ENCODE measurements at places on chromosomes 3 and 15.
A peak's percentile ranks its signal among the peaks of the same experiment; 100 is the strongest.

DNA sequence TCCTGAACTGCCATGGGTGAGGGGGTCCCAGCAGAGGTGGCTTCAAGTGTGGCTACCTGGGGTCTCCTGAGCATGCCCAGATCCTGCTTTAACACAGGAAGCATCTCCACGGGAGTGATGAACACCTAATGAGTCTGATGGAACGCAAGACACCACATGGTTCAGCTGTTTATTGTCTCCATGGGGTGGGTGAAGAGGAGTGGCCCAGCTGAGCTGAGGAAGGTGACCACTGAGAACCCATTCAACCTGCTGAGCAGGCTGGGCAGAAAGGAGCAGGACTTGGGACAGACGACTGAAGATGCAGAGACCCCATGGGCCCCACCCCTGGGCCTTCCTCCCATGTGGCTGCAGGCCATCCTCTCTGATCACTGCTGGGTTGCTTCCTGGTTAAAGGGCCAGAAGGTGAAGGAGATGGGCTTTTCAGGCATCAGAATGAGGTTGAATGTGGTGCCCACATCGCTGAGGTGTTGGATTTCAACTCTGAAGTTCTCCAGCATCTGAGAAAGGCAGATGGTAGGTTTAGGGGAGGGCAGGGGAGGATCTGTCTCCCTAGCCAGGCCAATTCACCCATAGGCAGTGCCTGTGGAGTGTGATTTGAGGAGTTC is 29.7 kb downstream of the CYP11A1 start:
- DNase-seq, result no peak

DNA sequence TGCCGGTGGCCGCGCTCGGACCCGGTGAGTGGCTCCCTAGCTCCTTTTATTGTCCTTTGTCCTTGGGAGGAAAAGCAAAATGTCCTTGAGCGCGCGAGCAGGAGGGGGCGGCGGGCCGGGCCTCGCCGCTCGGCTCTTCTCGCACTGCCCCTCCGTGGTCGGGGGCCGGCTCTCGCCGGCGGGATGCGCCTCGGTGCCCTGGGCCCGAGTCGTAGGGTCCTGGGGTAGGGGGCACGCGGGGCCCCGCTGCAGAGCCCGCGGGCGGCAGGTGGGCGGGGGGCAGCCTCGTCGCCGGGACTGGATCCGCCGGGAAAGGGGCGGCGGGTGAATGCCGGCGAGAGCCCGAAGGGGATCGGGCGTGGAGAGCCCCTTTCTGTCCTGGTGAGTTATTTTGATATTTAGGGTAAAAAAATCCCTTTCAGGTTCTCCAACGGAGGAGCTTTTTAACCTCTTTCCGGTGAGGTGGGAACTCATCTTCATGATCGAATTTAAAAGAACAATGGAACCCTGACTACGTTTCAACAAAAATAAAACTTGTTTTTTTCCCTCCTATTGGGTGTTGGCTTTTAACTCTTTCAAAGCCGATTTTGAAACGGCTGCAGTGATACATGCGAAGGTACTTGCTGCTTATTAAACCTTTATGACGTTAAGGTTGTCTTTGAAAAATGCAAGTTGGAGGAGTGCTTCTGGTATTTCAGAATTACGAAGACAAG is 16.8 kb upstream of the CHD2 start:
- peak; percentile 33 for DNase-seq

DNA sequence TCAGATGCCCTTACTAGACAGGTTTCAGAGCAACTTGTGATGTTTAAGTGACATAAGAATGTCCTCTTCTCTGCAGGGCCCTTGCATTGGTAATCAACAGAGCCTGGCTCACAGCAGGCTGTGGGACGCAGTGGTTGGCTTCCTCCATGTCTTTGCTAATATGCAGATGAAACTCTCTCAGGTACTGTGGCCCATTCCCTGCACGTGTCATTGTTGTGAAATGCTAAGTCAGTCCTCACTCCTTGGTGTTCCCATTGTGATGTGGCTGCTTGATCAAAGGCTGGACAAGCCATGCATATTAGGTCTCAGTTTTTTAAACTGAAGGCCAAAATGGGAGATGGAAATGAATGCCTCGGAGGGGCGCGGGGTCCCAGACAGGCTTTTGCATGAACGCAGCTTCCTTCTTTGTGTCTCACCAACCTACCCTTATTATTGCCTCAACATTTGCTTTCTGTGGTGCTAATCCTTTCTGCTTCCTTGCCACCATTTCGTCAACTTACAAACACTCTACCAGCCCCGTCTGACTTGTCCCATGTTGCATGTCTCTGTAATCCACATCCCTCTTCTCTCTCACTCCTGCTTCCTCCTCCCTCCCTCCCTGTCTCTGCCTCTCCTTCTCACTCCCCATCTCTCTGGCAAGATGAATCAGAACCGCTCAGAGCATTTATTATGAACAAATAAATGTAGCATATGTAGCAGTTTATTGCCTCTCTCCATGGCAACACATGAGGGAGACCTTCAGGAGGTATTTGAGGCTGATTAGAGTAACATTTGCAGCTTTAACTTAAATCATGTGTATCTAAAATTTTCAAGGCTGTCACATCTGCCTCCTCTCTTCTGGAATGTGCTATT is 133.2 kb upstream of the CHRM5 start:
- DNase-seq, result no peak

DNA sequence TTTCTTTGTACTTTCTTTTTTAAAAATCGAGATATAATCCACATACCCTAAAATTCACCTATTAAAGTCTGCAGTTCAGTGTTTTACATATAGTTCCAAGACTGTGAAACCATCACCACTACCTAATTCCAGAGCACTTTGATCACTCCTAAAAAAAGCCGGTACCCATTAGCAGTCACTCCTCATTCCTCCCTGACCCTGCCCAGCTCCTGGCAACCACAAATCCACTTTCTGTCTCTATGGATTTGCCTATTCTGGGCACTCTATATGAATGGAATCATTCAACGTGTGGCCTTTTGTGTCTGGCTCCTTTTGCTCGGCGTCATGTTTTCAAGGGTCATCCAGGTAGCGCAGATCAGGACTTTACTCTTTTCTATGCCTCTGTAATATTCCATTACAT is 17.3 kb downstream of the TRPM1 start:
- DNase-seq, result no peak

- no peak for DNase-seq
Measured at GRCh38 chr3:111882799-111883198, 23.7 kb downstream of the PHLDB2 start.

DNA sequence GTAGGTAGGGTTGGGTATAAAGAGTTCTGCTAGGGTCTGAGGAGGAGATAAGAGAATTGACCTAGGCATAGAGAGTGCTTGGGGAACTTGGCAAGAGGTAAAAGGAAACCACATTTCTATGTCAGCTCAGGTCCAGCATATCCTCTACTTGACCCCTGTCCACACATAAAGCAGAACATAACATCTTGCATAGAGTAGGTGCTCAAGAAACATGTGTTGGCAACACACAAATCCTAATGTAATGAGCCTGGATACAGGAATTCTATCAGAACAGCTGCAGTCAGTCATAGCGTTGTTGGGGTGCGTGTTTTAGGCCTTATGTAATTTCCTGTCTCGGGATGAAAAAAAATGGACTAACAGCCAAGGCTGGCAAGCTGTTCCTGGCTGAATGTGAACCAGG is 35.0 kb upstream of the PLCL2 start:
- no peak for DNase-seq

DNA sequence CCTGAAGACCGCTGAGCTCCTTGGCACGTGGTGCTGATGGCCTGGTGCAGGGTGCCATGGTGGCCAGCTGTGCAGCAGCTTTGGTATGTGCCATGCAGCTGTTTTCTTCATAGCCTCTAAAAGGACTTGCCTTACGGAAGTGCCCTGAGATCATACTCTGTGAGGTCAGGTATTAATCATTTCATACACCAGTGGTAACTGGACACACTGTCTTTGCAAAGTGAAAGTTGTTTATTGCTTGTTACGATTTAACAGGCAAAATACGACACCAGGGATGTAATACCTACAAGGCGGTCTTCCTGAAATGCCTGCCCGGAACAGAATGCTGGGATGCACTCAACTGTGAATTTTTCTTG is 184.6 kb downstream of the ATP10A start:
- no peak for DNase-seq

GRCh38 chr3:114756506-114757279 is 390.4 kb downstream of the ZBTB20 start:
- DNase-seq, result no peak
